SHP77 treated with DMSO at 0.1 percent for 48 hours (cell line): ENCODE measurements at places on chromosomes 1 and 21.

DNA sequence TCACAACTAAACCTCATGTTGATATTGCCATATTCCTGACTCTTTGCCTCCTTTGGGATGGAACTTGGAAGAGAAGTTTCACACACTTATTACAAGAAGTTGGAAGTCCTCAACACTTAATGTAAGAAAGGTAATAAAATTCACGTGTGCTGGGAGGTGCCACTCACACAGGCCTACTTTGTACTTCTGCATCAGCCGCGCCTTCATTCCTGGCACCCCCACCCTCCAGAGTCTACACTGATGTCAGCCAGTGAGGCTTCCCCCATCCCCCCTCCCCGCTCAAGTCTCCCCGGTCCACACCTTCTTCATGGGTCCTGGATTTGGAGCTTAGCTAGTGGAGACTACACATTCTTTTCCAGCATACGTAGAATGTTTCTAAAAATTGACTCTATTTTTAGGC, 24.8 kb upstream of the SLC45A1 start:
- DNase-seq: no peak

- DNase-seq: no peak
Observed at GRCh38 chr21:29826386-29826785, 113.4 kb downstream of the GRIK1 start.

- DNase-seq: no peak
Observed at GRCh38 chr1:22778862-22779520, 68.4 kb downstream of the EPHB2 start.

GRCh38 chr1:41526956-41527561, 42.6 kb upstream of the EDN2 start:
- DNase-seq: no peak

GRCh38 chr1:173779936-173780335, 44.5 kb upstream of the DARS2 start:
- no peak for DNase-seq

DNA sequence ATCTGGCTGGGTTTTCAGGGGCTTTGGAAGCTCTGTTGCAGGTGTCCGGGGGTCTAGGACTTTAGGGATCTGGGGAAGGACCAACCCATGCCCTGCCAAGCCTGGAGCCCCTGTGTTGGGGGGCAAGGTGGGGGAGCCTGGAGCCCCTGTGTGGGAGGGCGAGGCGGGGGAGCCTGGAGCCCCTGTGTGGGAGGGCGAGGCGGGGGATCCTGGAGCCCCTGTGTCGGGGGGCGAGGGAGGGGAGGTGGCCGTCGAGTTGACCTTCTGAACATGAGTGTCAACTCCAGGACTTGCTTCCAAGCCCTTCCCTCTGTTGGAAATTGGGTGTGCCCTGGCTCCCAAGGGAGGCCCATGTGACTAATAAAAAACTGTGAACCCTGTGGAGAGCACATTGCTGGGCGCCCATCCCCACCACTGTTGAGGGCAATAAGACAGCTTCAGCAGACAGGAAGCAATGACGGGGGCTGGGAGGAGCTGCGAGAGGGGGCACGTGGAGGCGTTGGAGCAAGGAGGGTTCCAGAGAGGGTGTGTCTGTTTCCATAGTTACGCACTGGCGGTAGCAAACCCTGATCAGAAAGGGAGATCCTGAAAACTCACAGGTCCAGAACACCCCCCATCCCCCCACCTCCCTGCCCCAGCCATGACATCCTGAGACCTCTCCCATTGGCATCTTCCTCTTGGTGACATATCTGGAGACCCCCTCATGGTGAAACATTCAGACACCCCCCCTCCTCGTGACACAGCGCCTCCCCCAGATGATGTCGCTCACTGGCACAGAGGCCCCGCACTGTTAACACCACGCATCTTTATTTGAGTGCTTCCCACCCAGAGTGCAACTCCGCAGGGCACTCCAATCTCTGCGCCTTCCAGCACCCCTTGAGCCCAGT, 8.4 kb downstream of the MYBPH start:
- DNase-seq: no peak

- no peak for DNase-seq
Observed at GRCh38 chr1:13948888-13949391, 249.0 kb downstream of the PRDM2 start.
